ENCODE measurements at places on chromosomes 5 and 9.

GRCh38 chr9:125883565-125884217, 136.5 kb downstream of the PBX3 start:
- no peak for DNase-seq

- no peak for DNase-seq
These were observed 56.9 kb downstream of the PAM start for GRCh38 chr5:102811972-102812371.

DNA sequence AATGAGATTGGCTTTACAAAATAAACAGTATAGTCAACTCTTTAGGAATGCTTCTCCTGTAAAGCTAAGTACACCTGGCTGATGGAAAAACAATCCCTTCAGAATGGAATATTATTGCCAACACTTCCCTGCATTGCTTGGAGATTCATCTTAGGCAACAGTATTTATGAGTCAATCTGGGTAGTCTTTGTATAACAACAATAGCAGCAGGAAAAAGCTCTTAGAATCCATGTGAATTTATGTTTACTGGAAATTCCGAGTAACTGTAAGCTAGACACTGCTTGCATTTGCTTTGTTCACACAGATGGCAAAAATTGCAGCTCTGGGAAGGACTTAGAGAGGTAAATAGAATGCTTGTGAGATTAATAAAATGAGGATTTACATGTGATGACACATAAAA, 101.7 kb upstream of the NTRK2 start:
- no peak for DNase-seq

- no peak for DNase-seq
These were observed 90.1 kb upstream of the RASEF start for GRCh38 chr9:83153030-83153429.

DNA sequence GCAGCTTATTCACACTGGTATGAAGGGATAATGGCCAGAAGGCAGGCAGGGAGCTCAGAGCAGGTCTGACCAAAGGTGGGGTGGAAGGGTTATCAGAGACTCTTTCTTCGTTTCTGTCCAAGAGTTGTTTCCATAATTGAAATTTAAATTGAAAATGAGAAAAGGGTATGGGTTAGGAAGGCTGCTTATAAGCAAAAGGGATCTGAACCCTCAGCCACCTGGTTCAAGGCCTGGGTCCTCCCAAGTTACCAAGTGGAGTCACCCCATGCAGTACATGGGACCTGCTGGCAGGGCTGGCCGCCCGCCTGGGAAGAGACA, 17.8 kb downstream of the EEIG1 start:
- DNase-seq, result no peak

DNA sequence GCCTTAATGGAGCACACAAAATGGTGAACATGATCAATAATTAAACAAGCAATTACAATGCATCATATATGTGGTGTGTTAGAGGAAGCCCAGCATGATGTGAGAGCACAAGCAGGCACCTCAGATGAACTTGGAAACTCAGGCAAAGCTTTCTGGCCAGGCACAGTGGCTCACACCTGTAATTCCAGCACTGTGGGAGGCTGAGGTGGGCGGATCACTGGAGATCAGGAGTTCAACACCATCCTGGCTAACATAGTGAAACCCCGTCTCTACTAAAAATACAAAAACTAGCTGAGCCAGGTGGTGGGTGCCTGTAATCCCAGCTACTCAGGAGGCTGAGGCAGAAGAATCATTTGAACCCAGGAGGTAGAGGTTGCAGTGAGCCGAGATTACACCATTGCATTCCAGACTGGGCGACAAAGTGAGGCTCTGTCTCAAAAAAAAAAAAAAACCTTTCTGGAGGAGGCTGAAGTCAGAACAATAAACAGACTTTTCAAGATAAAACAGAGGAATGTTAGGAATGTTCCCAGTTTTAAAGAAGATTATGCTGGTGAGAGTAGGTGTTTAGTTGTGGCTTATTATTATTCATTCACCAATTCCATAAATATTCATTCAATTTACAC, 159.4 kb downstream of the CEMIP2 start:
- DNase-seq, result no peak

GRCh38 chr5:95808686-95809413, 13.7 kb downstream of the GLRX start:
- DNase-seq, result peak; percentile 67
